ENCODE measurements at places on chromosomes 7 and 10.

- no peak for DNase-seq
Measured at GRCh38 chr10:44947371-44948152, 12.0 kb upstream of the RASSF4 start.

DNA sequence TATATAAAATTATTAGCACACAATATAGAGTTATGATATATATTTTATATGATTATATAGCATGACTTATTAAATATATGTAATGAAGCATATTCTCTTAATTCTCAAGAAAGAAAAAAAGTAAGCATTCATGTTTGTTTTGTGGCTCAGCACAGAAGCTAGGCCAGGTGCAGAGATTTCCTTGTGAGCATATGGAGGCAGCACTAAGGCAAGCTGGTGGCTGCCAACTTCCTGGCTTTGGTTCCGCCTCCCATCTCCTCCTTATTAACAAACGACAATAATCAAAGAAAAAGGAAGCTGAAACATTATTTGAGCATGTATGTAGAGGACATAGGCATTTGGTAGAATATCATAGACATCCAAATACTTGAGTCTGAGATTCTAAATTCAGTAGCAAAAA is 130.3 kb downstream of the ST7 start:
- peak; percentile 10 for DNase-seq

GRCh38 chr7:144001543-144001942 is 1.4 kb downstream of the OR6B1 start:
- DNase-seq, result no peak

GRCh38 chr10:7956508-7956907 is 98.0 kb upstream of the GATA3 start:
- DNase-seq, result no peak

DNA sequence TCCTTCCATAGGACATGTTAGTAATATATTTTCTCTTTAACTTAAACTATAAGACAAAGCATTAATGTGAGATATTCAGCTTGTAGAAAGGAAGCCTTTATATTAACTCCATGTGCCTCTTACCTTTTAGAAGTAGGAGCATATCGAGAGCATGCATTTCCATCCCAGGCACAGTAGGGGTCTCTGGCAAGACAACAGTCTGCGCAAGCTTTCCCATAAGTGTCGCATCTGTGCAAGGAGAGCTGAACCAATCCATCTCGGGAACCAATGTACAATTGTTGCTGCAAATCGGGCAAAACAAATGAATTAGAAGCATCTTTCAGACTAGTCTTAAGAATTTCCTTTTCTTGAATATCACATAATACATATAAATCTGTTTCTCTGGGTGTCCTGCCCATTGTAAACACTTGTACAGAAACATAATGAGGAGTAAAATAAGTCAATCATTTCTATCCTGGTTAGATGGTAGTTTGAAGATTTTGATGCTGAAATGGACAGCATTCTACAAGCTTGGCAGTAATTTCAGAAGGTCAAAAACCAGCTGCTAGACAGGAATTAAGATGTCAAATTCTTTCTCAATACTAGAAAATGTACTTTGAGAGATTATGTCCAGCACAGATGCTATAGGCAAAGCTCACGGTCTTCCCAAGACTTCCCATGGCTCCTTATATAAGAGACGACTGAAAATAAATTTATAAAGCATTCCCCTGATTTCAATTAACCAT is 171.8 kb downstream of the SEMA3D start:
- no peak for DNase-seq

GRCh38 chr10:78547397-78547796 is 513.7 kb downstream of the RPS24 start:
- no peak for DNase-seq

DNA sequence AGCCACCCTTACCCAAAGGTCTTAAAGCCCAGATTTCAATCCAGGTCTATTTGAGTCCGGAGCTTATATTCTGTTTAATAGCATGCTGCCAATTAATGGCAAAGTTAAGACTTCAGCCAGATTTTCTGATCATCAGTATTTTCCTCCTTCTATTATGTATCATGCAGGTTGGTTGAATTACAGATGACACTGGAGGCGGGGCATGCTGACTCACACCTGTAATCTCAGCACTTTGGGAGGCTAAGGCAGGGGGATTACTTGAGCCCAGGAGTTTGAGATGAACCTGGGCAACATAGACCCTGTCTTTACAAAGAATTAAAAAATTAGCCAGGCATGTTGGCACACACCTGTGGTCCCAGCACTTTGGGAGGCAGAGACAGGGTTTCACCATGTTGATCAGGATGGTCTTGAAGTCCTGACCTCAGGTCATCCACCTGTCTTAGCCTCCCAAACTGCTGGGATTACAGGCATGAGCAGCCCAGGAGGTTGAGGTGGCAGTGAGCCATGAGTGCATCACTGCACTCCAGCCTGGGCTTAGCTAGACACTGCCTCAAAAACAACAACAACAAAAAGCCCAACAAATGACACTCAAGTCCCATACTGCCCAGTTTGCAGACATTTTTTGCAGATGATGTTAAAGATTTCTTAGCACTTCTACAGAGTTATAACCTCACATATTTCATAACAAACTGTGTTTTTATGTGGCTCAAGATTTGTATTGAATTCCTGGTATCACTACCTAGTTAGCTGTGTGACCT is 62.5 kb downstream of the MCU start:
- DNase-seq, result no peak

DNA sequence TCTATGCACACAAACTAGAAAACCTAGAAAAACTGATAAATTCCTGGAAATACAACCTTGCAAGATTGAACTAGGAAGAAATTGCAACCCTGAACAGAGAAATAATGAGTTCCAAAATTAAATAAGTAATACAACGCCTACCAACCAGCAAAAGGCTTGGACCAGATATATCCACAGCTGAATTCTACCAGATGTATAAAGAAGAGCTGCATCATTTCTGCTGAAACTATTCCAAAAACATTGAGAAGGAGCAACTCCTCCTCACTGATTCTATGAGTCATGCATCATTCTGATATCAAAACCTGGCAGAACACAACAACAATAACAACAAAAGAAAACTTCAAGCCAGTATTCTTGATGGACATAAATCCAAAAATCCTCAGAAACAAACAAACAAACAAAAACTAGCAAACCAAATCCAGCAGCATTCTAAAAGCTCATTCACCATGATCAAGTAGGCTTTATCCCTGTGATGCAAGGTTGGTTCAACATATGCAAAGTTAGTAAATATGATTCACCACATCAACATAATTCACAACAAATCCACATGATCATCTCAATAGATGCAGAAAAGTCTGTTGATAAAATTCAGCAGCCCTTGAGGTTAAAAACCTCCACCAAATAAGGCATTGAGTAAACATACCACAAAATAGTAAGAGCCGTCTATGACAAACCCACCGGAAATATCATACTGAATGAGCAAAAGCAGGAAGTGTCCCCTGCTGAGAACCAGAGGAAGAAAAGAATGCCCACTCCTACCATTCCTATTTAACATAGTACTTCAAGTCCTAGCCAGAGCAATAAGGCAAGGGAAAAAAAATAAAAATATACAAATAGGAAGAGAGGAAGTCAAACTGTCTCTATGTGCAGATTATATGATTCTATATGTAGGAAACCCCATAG is 98.2 kb downstream of the PCDH15 start:
- DNase-seq, result no peak

GRCh38 chr10:28644647-28645046 is 32.7 kb upstream of the BAMBI start:
- no peak for DNase-seq

GRCh38 chr7:90688810-90689209 is 92.7 kb downstream of the CDK14 start:
- DNase-seq, result no peak

GRCh38 chr10:48215486-48216203 is 58.9 kb downstream of the FRMPD2 start:
- no peak for DNase-seq

DNA sequence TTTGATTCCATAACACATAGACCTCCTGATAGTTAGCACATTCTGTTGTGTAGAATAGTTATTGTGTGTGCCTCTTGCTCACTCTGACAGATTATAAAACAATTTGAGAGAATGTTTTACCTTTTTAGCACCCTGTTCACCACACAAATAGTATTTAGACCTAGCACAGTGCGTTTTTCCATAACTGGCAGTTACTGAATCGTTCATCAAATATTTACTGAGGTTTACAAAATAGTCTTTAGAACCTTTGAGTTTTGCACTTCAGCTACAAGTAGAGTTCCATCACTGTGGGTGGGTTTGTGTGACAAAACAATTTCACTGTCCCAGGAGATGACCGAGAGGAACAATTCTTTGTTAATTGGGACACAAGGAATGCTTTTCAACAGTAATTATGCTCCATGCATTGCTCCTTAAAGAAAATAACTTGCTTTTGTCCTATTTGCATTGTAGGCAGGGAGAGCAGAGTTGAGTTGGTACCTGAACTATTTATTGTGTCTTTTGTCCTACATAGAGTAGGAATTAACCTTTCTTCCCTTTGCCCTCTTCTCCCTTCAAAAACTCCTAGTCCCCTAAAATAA is 62.3 kb downstream of the DNAH11 start:
- DNase-seq, result no peak

DNA sequence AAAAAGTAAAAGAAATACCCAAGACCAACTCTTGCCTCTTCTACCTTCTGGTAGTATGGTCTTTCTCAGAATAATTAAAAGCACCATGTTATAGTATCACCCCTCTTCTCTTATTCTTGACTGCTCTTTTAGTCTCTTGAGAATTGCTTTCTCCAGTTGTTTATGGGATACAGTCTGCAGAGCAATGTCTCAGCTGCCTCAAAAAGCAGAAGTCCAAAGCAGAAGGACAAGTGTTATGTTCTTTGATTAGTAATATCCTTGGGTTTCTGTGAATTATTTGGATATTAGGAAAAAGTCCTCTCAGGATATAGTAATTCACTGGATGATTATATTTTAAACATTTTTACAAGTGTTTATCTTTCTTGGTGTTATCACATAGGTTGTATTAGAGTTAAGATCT is 7.4 kb downstream of the TAS2R41 start:
- DNase-seq, result no peak

Measured in SHP77 treated with DMSO at 0.1 percent for 48 hours (cell line).